ENCODE measurements at places on chromosomes 1 and 21.
A peak's percentile ranks its signal among the peaks of the same experiment; 100 is the strongest.

GRCh38 chr1:24118410-24119242 is 6.7 kb upstream of the MYOM3 start:
- DNase-seq: no peak

DNA sequence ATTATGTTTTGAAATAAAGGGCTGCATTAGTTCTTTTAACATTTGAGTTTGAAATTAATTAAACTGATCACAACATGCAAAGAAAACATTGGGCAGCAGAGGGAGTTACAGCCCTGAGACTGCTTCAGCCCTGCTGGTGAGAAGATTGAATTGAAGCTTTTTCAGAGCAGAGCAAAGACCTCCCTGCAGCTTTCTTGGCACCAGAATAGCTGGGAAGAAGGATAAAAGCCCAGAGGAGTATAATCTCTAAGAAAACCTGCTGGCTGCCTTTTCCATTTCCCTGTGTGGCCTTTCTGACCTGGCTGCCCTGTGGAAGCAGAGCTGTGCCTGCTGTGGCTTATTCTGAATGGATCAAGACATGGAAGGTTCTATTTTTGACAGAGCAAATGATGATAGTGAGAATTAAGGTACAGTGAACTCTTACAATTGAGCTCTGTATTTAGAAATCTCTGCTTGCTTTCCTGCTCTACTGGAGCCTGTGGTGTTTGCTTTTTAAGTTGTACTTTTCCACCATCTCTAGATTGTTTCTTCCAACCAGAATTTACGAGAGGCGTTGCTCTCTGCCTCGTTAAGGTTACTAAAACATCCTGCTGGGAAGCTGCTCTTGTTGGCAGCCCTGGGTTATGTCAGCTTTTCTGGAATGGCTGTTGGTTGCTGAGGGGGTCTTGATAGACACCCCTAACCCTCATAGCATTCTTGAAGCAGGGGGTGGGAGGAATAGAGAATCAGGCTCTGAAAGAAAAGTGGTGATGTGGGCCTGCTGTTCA is 9.9 kb downstream of the SNRPE start:
- peak; percentile 76 for DNase-seq

DNA sequence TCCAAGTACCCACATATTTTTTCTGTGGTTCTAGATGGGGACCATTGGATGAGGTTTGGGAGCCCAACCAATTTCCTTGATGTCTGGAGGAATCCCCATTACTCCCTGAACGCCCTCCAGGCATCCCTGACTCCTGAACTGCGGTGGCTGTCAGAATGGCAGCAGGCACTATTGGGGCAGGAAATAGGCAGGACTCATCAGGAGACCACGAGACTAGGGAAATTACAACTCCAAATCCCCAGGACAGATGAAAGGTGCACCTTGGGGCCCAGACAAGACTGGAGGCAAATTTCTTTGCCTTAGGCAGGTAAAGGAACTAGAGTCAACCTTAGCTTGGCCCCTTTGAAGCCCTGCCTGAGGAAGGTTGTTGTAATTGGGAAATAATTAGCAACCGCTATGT is 1.1 kb downstream of the CGN start:
- DNase-seq: no peak

GRCh38 chr1:109770331-109771095 is 6.8 kb upstream of the EPS8L3 start:
- peak; percentile 79 for DNase-seq

- peak; percentile 22 for DNase-seq
Observed at GRCh38 chr1:24688621-24689195, 45.6 kb downstream of the SRRM1 start.

DNA sequence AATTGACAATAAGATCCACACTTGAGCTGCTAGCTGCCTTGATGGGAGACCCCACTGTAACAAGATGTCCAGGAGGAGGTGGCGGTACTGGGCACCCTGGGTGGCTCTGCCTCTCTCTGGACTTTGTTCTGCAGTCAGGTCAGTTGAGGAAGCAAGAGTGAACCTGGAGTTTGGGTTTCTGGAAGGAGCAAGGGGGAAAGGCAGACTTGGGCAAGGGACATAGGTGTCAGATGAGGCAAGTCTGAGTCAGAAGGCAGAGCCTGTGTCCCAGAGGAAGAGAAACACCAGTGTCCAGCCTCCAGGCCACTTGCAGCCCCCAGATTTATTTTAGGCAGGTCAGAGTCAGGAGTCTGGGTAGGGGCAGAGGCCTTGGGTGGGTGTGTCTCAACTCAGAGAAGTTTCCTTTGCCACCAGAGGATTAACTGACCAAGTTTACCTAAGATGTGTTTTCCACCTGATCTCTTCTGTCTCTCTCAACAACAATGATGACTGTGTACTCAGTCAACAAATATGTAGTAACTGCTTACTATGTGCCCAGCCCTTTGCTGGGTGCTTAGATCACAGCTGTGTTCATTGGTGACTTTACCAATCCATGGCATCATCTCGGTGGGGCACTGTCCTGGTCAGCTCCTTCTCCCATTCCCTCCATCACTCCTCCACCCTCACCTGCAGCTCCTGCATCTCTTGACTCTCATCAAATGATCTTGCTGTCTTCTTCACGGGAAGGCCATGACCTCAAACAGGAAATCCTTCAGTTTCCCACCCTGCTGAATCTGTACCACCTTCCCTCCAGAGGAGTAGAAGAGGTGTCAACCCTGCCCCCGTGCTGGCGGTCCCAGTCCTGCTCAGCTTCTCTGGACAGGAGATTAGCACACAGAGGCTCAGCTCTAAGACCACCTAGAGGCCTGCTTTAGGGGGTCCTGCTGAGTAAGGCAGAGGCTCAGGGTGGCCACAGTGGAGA is 36.6 kb downstream of the ELF3 start:
- DNase-seq: no peak

DNA sequence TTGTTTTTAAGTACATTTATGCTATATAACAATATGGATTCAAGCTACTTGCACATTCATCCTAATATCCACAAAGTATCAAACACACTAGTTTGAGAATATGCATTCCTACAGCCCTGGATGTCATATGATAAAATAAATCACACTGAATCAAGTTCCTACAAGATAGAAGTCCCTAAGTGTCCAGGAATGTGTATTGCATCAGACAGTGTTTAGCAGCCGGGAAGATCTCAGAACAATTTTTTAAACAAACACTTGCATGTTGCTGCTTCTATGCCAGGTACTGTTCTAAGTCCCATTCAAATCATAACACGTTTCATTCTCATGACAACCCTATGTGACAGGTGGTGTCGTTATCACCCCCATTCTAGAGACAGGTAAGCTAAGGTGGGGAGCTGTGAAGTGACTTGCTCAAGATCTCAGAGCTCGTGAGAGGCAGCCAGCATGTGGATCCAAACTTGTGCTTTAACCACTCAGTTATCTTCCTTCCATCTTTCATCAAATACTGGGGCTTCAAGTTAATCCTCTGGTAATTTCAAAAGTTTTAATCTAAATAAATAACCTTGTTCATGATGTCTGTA is 68.3 kb upstream of the KIF26B start:
- DNase-seq: no peak

DNA sequence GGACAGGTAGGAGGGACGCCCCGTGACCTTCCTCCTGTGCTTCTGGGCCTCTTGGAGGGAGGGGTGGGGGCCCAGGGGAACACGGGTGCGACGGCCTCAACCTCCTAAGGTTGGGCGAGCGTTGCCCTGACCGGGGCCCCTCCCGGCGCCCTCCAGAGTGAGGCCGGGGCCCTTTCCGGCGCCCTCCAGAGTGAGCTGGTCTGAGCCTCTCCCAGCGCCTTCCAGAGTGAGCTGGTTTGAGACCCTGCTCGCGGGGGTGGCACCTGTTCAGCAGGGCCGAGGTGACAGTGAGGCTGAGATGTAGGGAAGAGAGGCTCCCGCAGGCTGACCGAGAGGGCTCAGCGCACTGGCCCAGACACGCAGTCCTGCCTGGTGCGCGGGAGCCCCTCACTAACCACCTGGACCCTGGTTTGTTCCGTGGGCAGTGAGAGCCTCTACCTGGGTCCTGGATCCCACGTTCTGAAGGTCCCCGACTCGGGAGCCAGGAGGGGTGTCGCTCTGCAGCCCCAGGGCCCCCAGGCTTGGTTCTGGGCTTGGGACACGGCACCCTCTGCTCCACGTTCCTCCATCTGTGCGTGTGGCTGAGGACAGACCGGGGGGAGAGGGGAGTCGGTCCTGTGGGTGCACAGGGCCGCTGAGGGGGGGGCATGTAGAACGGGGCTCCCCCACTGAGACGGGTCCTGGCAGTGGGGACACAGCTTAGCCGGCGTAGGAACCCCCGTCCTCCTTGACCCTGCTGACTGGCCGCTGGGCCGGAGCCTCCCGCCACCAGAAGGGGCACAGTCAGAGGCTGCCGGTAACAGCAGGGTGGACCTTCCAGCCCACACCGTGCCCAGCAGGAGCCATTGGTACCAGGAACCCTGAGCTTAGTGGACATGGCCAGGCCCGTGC is 1.4 kb downstream of the COL6A1 start:
- DNase-seq: no peak
